Activated T-helper 1 cell treated with anti-CD3 and anti-CD28 coated beads, Interleukin-2, amount 50 U/mL, for 16 hours (primary cell): ENCODE measurements at places on chromosomes 13 and 19.

GRCh38 chr13:20702915-20703779 is at the start of gene IL17D:
TSS of gene IL17D (plus strand) at chr13:20703699. CDS start at chr13:20704002, 303 bp downstream.
- DNase-seq: no peak

- no peak for DNase-seq
Observed at GRCh38 chr13:27495551-27495950, 45.2 kb upstream of the MTIF3 start.

DNA sequence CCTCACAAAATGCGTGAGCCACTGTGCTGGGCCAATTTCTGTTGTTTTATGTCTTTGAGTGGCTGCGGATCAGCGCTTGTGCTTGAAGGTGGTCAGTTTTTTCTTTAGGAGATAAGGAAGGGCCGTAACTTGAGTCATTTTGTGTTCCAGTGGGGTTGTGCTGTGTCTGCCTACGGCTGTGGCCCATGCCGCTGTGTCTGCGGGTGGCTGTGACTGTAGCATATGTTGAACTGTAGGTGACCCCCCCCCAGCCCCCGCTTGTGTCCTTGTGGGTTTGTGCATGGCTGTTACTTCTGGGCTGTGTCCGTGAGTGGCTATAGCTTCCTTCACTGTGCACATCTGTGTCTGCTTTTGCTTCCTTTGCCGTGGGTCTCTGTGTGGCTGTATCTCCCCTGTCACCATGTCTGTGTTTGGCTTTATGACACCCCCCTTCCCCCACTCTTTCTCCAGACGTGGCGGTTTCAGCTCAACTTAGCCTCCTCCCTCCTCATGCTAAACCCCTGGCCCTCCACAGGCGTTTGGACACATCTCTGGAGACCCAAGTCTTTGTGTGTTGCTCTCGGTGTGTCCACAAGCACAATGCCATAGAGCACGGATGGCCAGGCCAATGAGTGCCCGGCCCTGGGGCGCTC is 675 bp downstream of the PPP1R14A start:
- no peak for DNase-seq

DNA sequence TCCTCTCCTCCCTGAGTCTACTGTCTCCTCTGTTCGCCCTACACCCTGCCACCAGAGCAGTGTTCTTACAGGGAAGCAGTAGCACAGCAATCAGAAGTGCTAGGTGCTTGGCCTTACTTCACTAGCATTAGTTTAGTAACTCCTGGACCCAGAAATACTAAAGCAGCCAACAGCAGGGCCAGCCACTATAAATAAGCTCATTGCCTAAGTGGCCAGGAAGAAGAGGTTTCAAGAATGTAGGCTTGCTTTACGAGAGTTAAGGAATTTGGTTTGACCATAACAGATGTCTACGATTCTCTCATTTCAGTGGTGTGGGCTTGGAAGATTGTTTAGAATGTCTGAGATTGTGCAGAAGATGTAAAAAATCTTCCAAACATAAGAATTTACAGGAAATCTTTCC is 103.3 kb downstream of the ZAR1L start:
- DNase-seq: no peak

GRCh38 chr19:12202250-12202649 is 39.4 kb downstream of the ZNF136 start:
- DNase-seq: peak; percentile 40

GRCh38 chr19:33482476-33482875 is 39.1 kb downstream of the PEPD start:
- DNase-seq: no peak

GRCh38 chr13:99828123-99828522 is 143.4 kb downstream of the ZIC5 start:
- no peak for DNase-seq

- DNase-seq: no peak
Observed at GRCh38 chr13:76646946-76647345, 239.3 kb downstream of the KCTD12 start.

- no peak for DNase-seq
Observed at GRCh38 chr13:113545455-113545930, 39.1 kb upstream of the TFDP1 start.

- no peak for DNase-seq
Observed at GRCh38 chr13:22862478-22862877, 318.3 kb upstream of the SGCG start.
